Activated CD8-positive, alpha-beta memory T cell treated with anti-CD3 and anti-CD28 coated beads, Interleukin-2, amount 50 U/mL, for 4 hours (primary cell): ENCODE measurements at places on chromosomes 4 and X.

GRCh38 chrX:29419774-29420553, 795.4 kb upstream of the MAGEB2 start:
- no peak for DNase-seq

DNA sequence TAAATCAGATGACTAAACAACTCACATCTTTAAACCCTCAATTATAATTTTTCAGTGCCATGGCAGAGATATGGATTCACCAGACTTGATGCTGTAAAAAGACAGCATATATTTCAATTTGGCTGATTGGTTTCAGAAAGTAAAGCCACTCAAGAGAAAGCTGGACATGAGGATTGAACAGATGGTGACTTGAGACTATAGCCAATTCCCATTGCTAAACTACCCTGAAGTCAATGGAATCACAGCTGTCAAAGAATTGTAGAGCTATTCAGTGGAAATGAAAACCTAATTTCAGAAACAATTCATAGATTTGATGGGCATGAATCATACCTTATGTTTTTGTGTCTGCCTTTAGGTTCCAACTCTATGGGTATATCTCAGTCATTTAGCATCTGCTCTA, 510.6 kb upstream of the BOD1L1 start:
- DNase-seq, result no peak

GRCh38 chrX:102995316-102995715, 58.2 kb downstream of the RAB40AL start:
- no peak for DNase-seq

- DNase-seq, result no peak
Observed at GRCh38 chr4:141339966-141340365, 119.3 kb downstream of the ZNF330 start.

DNA sequence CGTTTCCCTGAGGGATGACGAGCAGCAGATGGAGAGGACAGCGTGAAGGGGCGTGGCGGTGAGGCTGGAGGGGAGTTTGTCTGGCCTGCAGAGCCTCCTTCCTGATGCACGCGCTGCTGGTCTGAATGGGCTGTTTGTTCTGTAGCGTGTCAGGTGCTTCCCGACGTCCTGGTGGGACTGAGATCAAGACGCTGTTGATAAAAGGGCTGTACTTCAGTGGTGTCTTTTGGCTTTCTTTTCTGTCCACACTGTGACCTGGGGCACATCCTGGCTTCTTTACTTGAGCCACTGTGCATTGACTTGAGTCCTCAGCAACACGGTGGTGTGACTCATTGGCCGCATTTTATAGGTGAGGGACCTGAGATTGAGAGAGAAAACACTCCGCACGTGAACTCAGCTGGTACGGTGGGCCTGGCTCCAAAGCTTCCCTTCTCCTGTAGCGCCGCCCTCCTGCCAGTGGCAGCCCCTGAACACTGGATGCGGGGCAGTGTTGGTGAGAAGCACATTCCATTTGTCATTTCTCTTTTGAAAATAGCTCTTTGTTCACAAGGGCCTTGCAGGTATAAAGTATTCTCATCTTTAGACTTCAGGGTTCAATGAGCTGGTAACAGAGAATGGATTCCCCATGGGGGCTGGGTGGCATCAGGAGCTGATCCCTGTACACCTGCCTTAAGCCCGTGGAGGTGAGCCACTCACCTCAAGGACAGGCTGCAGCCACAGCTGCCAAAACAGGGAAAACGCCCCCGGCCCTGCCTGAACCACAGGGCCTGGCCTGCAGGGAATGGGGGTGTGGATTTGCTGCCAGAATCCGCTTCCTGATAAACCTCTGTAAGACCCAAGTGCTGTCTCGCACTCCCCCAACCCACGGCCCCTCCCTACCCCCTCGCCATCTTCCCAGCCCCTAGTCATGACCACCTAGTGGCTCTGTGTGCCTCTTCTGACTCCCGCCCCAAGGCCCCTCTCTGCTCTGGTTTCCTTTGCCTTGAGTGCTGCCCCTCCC, 29.2 kb downstream of the NSG1 start:
- DNase-seq, result no peak

DNA sequence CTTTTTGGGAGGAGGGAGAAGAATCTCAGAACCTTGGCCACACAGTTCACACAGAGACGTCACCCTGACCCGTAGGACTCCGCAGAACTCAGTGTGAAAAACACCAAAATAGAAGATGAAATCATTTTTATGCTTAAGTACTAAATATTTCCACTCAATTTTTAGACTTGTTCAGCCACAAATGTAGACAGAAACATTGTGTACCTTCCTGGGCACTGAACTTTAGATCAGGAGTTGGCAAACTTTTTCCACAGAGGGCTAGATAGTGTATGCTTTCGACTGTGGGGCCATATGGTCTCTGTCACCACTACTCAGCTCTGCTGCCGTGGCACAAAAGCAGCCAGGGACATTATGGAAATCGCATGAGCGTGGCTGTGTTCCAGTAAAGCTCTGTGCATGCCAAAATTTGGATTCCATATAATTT, 61.8 kb upstream of the STOX2 start:
- no peak for DNase-seq

GRCh38 chrX:17410651-17411050, 35.7 kb downstream of the NHS start:
- DNase-seq, result no peak

DNA sequence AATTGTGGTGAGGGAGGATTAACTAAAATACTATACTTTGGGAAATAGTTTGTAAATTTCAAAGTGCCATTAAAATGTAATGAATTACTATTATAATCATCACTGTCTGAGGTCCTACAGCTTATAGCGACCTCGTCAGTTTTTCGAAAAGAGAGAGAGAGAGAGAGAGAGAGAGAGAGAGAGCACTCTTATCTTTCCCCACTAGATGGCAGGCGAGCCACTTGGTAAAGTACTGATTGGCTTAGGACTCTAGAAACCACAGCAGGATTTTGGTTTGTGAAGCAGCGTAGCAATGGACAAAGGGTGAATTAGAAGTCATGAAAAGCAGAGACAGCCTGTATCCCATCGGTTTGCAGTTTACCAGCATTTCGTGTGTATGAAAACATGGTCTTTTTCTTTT, 52.5 kb downstream of the LINC00632 start:
- DNase-seq, result peak; percentile 17

DNA sequence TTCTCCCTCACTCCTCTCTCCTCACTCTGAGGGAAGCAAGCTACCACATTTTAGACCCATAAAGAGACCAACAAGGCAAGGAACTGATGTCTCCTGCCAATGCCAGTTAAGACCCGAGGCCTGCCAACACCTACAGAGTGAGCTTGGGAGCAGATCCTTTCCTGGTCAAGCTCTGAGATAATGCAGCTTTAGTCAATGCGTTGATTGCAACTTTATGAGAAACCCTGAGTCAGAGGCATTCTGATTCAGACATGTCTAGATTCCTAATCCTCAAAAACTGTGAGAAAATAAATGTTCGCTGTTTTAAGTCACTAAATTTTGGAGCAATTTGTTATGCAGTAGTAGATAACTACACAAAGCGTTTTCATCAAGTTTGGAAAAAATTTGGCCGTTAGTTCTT, 115.5 kb downstream of the JADE1 start:
- DNase-seq, result no peak

DNA sequence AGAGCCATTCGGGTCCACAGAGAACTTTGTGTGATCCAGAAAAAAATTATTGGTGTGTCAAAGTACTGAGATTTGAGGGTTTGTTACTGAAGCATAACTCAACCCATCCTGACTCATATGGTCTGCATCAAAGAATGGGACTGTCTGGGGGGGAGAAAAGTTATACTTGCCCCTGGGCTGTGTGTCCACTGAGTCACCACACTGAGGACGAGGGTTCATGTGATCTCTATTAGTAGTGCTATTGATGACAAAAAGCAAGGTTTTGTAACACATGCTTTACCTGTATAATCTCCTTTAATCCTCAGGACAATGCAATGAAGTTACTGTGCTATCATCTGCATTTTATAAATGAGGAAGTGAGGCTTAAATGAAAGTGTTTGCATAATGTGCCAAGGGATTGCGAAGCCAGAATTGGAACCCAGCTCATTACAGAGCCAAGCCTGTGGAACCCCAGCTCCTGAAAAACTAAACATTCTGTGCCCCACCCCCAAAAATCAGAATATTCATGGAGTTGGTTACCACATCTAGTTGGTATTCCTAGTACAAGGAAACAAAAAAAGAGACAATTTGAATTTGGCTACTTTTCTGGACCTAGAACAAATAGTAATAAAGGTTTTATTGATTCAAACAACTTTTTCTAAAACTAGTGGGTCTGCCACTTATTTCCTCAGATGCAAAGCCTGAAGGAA, 31.2 kb downstream of the CCDC149 start:
- no peak for DNase-seq

DNA sequence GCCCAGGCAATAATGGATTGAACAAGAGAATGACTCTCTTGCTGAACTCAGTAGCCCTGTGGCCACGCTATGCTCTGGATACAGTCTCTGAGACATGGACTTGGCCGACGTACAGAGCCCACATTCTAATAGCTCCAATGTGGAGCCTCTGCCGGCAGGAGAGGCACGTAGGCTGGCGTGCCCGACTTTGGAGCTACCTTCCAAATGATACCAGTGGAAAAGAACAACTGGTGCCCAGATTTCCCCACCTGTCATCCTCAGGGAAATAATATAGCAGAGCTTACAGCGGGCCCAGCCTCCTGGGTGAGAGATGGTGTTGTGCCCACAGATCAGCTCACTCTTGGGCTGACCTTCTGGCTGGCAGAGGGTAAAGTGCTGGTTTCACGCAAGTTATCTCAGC, 10.6 kb downstream of the NDP start:
- no peak for DNase-seq

- no peak for DNase-seq
Observed at GRCh38 chrX:12563121-12563520, 228.1 kb upstream of the PRPS2 start.

- no peak for DNase-seq
Observed at GRCh38 chr4:8591626-8592365, 769 bp upstream of the CPZ start.

- no peak for DNase-seq
Observed at GRCh38 chr4:26978387-26979053, 117.9 kb downstream of the STIM2 start.

DNA sequence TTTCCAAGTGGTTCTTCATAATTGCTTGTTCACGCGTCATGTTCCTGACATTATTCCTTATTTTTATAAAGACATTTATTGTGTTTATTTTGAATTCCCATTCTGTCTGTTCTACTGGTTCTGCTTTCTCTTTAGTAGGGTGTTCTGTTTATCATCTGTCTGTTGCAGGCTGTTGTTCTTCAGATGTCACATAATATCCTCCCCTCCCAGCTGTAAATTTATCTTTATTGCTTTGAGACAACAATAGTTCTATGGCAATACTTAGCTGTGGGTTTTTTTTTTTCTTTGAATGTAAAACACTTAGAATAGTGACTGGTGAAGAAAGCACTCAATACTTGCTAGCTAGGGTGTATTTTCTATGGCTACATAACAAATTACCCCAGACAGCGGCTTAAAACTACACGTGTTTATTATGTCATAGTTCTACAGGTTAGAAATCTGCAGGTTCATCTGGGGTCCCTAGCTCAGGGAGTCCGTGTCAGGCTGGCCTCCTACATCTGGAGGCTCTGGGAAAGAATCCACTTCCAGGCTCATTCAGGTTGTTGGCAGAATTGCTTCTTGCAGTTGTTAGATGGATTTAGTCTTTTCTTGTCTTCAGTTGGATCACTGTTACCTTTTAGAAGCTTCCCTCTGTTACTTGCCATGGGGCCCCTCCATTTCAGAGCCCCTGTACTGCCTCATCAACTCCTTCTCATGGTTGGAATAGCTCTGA, 63.4 kb upstream of the ENPEP start:
- no peak for DNase-seq

- DNase-seq, result no peak
Observed at GRCh38 chr4:38666766-38667084, 2.7 kb downstream of the KLF3 start.

GRCh38 chrX:127574829-127575228, 477.4 kb downstream of the ACTRT1 start:
- no peak for DNase-seq

DNA sequence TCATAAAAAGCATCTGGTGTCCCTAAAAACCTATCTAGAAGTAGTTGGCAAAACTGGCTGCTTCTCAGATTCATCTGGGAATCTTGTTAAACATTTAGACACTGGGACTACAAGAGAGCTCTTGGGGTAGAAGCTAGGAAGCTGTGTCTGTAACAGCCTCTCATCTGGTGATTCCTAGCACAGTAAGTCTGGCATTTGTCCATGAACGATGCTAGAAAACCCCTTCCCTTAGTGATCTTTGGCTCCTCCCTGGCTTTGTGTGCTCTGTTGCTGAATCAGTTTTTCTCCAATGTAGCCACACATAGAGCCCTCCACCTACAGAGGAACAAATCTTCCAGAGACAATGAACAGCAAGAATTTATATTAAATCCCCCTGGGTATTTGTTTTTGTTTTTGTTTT, 951.7 kb upstream of the LCORL start:
- DNase-seq, result no peak

GRCh38 chr4:177740563-177740962, 298.3 kb upstream of the AGA start:
- no peak for DNase-seq

DNA sequence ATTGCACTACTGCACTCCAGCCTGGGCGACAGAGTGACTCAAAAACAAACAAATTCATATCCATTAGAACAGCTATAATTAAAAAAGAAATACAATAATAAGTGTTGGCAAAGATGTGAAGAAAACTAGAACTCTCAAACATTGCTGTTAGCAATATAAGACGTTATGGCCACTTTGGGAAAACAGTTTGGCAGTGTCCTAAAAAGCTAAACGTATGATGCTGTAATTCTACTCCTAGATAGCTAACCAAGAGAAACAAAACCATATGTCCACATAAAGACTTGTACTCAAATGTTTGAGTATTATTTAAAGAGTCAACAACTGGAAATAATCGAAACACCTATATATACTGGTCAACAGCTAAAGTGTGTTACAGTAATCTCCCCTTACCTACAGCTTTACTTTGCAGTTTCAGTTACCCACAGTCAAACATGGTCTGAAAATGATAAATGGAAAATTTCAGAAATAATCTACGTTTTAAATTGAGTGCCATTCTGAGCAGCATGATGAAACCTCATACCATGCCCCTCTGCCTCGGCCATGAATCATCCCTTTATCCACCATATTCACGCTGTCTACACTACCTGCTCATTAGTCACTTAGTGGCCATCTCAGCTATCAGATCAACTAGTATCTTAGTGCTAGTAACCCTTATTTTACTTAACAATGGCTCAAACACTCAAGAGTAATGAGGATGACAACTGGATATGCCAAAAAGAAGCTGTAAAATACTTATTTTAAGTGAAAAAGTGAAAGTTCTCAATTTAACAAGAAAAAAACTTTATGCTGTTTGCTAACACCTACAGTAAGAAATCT, 4.9 kb downstream of the ELF2 start:
- DNase-seq, result no peak

- no peak for DNase-seq
Observed at GRCh38 chr4:49032440-49033161, 46.5 kb downstream of the CWH43 start.

DNA sequence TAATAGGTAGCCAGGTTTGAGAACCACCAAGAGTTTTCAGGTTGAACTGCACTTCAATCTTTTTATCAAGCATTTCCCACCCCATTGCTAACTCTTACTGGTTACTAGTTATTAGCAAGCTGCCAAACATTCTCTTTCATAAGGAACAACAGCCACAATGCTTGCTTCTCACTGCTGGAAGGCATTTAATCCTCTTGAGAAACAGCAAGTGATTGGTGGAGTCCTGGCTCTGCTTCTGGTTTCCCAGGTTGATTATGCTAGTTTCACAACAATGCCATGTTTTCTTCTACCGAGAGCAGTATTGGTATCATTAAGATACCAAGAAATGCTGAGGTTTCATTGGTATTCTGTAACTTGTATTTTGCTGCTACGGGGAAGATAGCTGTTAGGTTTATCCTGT, 32.2 kb upstream of the TXLNG start:
- DNase-seq, result no peak
